ENCODE measurements at places on chromosomes 7 and 10.
A peak's percentile ranks its signal among the peaks of the same experiment; 100 is the strongest.

GRCh38 chr7:127557803-127558202 is 27.6 kb downstream of the GCC1 start:
- no peak for DNase-seq

GRCh38 chr10:623014-623413 is 66.5 kb downstream of the DIP2C start:
- no peak for DNase-seq

GRCh38 chr10:61250131-61250530 is 203.1 kb downstream of the TMEM26 start:
- DNase-seq, result no peak

GRCh38 chr7:31997423-31997822 is 72.8 kb downstream of the PDE1C start:
- no peak for DNase-seq

DNA sequence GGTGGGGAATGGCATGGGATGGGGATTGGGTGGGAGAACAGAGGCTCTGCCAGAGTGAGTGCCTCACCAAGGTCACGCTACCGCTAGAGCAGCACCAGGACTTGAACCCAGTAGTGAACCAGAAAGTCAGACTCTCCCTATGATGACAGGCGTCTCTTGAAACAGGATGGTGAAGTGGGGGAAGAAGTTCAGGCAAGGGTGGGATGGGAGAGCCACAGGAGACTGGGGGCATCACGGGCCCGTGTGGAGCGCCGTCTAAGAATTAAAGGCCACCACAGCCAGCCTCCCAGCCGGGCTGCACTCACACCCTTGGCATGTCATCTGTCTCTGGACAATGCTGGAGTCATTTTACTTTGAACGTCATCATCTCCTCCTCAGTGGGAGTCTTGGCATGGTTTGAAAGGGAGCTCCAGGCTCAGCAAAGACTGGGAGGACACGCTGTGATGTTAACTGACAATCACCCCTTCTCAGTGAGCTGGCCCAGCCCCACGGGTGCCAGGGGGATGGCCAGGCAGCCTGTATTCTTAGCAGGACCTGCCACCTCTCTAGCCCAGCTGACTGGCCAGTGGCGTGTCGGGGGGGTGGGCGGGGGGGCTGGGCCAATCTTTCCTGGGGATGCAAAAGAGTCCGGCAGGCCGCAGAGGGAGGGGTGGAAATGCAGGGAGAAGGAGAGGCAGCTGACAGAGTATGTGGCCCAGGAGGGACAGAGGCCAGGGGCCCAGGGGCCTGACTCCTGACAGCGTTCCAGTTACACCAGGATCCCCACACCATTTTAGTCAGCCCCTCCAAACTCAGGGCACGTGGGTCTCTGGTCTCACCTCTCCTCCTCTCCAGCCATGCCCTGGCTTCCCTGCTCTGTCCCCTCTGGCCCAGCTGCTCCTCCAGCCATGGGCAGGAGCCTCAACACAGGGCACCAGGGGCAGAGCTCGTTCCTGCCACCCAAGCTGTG is 96.2 kb downstream of the VOPP1 start:
- DNase-seq, result no peak

DNA sequence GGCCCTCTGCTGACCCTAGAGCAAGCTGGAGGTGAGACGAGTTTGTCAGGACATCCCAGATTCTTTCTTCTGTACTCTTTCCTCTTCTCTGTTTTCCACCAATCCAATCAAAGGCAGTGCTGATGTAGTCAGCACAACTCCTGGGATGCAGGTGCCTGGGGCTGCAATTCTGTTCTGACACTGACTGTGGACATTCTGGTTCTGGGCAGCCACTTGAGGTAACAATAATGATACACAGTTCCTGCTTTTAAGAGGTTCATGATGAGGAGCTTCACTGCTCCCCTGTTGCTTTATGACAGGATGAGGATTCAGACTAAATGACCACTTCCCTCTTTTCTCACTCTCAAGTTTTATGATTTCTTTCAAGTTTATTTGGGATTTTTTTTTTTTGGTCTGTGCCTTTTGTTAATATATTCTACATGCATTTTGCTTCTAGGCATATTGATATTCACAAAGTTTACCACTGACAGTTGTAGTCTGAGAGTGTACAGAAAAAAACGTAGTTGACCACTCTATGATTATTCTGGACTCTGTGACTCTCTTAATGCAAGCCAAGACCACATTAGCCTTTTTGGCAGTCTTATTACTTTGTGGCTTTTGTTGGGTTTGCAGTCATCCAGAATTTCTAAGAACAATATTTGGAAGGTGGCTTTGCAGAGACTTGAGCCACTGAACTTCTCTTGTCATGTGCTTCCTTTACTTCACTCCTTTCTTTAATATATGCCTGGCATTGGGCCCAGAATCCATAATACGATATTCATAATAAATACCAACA is 247.6 kb downstream of the AUTS2 start:
- DNase-seq, result no peak

- DNase-seq, result no peak
Observed at GRCh38 chr7:28474640-28475039, 62.3 kb downstream of the CREB5 start.

DNA sequence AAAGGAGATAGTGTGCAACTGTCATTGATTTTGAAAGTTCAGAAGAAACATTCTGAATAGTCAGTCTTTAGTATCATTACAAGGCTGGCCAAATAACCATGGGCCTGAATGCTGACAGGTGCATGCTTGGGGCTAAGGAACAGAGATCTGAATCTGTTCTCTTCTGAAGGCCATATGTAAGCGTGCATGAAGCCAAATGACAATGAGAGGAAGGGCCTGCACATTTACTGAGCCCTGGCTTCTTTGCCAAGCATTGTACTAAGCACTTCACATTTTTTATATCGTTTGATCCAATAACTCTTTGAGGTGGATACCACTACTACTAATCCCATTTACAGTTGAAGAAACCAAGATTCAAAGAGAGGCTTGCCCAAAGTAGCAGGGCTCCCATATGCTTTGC is 22.5 kb upstream of the TIAL1 start:
- DNase-seq, result no peak

- DNase-seq, result no peak
Observed at GRCh38 chr10:43900571-43900970, 251.9 kb upstream of the ZNF32 start.

- peak; percentile 74 for DNase-seq
Observed at GRCh38 chr7:156151078-156151477, 338.8 kb upstream of the SHH start.

GRCh38 chr7:150740053-150740452 is 2.8 kb downstream of the GIMAP5 start:
- DNase-seq, result no peak

DNA sequence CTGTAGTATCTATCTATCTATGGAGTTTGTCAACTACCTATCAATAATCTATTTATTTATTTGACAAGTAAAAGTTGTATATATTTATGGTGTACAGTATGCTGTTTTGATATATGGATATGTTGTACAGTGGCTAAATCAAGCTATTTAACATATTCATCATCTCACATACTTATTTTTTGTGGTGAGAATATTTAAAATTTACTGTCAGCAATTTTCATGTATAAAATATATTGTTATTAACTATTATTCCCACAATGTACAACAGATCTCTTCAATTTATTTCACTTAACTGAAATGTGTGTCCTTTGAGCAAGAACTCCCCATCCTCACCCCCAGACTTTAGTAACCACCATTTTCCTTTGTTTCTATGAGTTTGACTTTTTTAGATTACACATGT is 14.5 kb downstream of the AGR3 start:
- DNase-seq, result no peak

DNA sequence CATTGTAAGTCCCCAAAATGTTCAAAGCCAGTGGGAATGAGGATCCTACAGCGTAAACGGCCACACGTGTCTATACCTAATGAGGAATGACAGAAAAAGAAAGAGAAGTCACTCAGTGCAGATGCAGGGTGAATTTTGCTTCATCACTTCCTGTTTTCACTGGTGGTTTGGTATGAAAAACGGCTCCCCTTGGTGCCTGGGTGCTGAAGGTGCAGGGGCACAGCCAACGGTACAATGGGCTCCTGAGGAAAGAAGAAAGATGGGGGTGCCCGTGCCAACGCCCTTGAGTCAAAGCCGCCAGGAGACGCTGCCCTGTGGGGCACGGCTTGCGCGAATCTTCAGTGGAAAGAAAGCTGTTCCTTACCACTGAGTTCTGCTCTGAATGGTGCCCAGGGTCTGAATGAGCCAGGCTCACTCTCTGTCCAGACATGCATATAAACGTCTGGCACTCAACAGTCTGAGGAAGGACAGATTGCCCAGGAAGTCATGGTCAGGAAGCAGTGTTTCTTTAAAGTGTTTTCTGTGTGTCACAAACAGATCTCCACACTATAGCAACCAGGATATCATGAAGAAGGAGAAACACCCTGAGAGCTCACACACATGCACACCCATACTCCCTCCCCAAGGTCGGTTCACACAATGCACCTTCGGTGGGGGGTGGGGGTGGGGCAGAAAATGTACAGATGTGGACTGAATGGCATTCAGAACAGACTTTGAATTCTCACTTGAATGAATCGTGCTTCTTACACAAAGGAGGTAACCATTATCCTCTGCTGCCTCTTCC is 105.8 kb downstream of the ELMO1 start:
- DNase-seq, result no peak

GRCh38 chr7:72213081-72213480 is 199.1 kb downstream of the CALN1 start:
- DNase-seq, result no peak

DNA sequence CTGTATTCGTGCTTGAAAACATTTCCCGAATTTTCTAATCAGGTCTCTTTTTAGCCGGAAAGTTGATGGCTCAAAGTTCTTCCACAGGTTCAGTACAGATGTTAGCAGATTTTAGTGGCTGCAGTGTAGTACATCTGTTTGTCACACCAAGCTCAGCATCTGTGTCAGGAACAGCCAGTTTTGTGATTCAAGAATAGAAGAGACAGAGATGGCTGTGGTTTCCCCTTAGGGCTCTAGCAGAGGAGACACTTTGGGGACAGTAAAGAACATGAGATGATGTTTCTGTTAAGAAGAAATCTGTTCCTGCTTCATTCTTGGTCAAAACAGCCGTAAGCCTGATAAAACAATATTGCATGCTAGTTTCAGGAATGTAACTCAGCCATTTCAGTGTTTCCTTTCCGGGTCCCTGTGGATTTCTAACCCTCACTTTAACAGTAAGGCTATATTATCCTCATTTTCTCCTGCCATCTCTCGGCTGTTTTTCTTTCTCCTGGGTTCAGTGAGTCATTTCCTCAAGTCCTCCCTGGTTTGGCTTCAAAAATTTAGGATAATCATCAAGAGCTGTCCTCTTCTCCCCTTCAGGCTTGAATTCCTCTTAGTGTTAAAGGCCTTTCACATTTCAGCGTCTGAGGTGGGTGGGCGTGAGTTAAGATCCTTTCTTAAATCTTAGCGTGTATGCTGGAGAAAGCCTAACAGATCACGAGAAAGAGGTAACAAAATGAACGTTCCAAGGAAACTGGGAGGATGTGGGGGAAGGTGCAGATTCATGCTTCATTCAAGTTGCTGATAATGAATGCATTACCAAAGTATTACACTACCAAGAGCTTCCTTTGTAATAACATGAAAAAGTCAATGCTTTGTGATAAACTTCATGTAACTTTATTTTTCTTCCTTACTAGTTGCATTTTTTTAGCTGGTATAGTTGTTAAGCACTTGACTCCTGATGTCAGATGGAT is 37.1 kb upstream of the BICC1 start:
- peak; percentile 60 for DNase-seq

GRCh38 chr10:78248651-78249464 is 215.2 kb downstream of the RPS24 start:
- DNase-seq, result no peak

GRCh38 chr7:85000735-85001350 is 186.0 kb downstream of the SEMA3D start:
- no peak for DNase-seq

DNA sequence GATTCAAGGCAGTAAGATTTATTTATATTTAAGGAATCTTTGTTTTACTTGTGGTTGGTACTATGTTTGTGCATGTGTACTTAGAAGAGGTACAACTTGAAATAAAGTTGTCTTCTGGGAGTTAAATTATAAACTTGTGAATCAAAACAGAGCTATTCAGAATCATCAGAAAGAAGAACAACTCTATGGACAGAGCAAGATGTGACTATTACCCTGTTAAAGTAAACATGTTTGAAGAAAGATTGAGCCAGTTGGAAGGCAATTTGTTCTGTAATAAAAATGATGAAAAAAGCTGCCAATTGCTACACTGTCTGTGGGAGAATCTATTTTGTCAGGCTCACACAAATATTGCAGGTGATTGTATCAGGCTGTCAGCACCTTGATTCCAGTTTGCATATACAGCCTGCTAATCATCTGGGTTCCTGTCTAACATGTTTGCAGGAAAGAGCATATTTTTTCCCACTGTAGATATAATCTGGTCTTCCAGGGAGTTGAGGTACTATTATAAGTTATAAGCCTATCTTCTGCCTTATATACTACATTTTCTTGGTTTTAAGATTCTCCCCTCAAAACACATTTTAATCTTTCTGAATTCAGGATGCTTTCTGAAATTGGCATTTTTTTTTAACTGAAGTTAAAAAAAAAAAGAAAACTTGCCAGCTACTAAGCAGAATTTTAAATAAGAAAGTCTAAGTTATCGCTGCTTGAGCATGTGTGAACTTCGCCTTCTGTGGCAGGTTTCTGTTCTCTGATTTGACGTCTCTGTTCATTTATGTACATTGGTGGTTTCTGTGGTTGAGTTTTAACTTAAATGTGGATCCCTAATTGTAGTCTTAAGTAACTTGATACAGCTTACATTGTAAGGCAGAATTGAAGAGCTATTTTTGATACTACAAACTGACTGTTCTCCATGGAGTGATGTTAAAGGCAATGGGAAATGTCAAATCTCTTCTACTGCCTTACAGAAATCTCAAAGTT is 46.0 kb downstream of the ZNRF2 start:
- no peak for DNase-seq

DNA sequence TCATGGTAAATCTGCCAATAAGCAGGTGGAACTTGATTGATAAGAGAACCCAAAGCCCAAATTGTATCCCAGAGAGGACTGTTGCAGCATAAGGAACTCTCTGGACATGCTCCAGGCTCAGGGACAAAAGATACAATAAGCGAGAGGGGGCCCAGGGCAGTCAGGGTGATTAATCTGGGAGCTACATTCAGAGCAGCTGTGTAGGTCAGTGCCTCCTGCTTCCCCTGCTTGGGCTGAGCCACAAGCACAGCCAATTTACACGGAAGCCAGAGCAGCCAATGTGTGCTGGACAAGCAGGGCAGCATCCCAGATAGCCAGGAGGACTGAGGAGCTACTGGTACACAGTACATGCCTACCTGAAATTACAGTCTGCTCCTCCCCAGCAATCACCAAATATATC is 24.2 kb downstream of the MYPN start:
- DNase-seq, result no peak

- DNase-seq, result peak; percentile 33
Observed at GRCh38 chr10:65571011-65571570, 1354.7 kb upstream of the LRRTM3 start.

DNA sequence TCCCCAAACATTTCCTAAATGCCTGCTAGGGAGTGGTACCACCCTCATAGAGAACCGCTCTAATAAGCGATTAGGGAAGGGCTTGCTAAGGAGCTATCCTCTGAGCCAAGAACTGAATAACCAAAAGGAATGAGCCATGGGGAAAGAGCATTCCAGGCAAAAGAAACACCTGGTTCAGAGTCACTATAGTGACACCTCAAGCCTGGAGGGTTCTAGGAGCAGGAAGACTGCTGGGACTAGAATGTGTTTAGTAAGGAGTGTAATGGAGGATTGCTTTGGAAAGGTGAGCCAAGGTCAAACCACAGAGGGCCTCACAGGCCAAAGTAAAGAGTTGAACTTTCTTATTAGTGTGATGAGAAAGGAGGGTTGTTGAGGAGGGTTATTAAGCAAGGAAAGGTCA is 38.7 kb upstream of the NRBF2 start:
- DNase-seq, result peak; percentile 58

Data from kidney tubule cell (primary cell).